ENCODE measurements at places on chromosomes 12 and 14.

- DNase-seq, result no peak
Measured at GRCh38 chr12:123131879-123132402, 18.9 kb downstream of the PITPNM2 start.

DNA sequence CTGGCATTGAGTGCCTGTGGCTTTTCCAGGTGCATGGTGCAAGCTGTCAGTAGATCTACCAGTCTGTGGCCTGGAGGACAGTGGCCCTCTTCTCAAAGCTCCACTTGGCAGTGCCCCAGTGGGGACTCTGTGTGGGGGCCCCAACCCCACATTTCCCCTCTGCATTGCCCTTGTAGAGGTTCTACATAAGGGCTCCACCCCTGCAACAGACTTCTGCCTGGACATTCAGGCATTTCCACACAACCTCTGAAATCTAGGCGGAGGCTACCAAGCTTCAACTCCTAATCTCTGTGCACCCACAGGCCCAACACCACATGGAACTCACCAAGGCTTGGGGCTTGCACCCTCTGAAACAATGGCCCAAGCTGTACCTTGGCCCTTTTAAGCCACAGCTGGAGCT is 102.7 kb upstream of the PLEKHG7 start:
- DNase-seq, result no peak

DNA sequence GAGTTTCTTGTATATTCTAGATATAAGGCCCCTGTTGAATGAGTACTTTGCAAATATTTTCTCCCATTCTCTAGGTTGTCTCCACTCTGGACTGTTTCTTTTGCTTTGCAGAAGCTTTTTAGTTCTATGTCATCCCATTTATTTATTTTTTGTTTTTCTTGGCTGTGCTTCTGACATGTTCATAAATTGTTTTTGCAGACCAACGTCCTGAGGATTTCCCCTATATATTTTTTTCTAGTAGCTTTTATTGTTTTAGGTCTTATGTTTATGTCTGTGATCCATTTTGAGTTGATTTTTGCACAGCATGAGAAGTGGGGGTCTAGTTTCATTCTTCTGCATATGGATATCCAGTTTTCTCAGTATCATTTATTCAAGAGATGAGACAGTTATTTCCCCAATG is 70.4 kb upstream of the BTG1 start:
- peak; percentile 40 for DNase-seq

GRCh38 chr14:81453166-81453766 is 53.1 kb upstream of the STON2 start:
- DNase-seq, result no peak

DNA sequence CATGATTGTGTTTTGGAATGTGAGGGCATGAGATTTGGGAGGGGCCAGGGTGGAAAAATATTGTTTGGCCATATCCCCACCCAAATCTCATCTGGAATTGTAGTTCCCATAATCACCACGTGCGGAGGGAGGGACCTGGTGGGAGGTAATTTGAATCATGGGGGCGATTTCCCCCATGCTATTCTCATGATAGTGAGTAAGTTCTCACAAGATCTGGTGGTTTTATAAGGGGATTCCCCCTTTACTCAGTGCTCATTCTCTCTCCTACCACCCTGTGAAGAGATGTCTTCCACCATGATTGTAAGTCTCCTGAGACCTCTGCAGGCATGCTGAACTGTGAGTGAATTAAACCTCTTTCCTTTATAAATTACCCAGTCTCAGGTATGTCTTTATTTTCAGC is 15.7 kb downstream of the OR10P1 start:
- no peak for DNase-seq

DNA sequence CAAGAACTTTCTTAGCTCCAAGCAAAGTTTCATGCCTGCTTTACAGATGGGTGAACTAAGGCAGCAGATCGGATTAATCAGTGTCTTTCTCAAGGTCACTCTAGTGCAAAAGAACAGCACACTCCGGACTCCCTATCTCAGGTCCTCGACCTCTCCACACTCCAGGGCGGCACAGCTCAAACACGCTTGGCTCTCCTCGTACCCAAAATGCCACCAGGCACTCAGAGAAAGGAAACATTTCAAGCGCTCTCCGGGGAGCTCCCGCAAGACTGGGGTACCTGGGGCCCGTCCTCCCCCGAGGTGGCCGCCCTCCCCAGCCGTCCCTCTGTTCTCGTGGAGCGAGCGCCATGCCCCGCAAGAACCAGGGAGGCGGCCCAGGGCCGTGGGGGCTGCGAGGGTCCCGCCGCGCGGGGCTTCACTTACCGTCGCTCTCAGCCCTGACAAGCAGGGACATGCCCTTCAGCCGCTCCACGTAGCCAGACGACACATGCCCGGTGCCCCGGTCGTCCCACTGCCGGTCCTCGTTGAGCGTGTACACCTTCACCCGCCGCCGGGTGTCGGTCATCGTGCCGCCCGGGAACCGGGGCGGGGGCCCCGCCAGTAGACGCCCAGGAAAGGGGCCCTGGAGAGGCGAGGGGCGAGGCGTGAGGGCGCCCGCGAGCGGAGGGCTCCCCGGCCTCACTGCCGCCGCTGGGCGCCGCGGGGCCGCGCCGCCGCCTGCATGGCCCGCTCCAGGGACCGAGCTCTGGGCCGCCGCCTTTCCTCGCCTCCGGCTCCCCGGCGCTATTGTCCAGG is 830 bp downstream of the PPP4R3A start:
- no peak for DNase-seq

DNA sequence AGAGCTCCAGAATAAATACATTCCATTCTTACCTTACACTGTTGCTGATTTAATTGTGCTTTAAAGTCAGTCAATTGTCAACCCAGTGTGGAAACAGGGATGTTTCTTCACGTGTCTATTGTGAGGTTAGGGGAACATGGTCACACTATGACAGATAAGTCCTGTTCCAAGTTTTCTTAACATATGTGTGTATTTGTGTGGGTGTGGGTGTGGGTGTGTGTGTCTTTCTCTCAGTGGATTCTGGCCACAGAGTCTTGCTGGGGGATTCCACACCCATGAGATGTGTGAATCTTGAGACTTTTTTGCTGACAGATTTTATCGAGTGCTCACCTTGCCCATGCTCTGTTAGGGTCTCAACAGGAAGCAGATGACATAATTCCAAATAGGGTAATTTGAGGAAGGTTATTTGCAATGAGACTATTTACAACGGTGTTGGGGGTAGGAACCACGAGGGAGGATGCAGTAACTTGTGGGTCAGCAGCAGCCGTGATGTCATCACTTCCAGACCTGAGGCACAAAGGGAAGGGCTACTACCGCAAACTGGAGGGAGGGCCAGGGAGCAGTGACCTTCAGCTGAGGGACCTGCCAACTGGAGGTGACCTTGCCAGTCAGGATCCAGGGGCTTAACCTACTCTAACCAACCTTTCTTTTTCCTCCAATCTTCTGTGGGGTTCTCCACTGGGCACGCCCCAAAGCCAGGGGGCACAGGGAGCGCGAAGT is 1.9 kb upstream of the VRK1 start:
- no peak for DNase-seq

DNA sequence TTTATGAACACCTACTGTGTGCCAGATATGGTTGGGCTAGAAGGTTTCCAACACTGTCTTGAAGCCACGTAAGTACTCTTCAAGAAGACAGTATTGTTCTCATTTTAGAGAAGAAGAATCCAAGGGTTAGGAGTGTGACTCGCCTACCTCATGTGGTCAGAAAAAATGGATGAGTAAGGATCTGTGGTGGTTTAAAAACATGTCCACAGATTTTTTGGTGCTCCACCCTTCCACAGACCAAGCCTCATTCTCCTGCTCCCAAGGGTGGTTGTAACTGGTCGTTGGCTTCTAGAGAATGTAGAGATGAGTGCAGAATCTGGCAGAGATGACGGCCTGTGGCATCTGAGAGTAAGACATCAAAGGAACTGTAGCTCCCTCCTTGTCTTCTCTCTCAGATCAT is 30.3 kb upstream of the TTC7B start:
- no peak for DNase-seq

DNA sequence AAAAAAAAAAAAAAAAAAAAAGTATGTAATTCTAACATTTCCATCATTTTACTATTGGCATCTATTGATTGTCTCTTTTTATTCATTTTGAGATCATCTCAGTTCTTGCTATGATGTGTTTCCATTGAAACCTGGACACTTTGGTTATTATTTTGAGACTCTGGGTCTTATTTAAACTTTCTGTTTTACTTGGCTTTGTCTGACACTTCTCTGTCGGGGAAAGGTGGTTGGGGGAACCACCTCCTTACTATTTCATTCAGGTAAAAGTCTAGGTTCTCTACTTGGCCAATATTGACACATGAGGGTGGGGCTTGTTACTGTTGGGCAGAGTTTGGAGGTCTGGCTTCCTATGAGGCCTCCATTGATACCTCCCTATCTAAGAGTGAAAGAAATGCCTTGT is 228.0 kb downstream of the NRXN3 start:
- DNase-seq, result no peak

DNA sequence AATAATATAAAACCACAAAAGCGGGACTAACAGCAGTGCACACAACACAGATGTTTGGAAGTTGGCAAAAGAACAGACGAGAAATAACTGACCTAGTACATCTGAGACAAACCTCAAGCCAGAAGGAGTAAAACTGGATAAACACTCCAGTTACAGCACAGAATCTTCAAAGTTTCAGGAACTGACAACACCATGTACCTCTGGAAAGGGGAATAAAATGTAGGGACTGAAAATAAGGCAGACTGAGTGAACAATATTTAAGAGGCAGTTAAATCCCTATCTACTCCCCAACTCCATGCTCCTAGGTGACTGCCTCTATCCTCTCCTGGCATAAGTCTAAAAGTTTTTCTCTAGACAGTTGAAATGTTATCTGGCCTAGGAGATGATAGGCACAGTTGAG is 57.9 kb downstream of the ZFYVE21 start:
- no peak for DNase-seq
